ENCODE measurements at places on chromosomes 5 and 9.
A peak's percentile ranks its signal among the peaks of the same experiment; 100 is the strongest.

- H3K27ac ChIP-seq = no peak overlapping the region
- H3K4me1 ChIP-seq = peaks cover 6% of the 10 kb centered on the region
- H3K4me3 ChIP-seq = no peak overlapping the region
- peaks cover 30% of the 10 kb centered on the region for H3K27me3 ChIP-seq
- DNase-seq = no peak
Measured at GRCh38 chr9:121550041-121550440, 50.4 kb upstream of the GGTA1 start.

GRCh38 chr5:81779125-81779915 is 28.4 kb upstream of the SSBP2 start:
- H3K27ac ChIP-seq = peak overlapping the region; percentile 87
- peak overlapping the region; percentile 69 for H3K4me3 ChIP-seq
- H3K36me3 ChIP-seq = peaks cover 2% of the 10 kb centered on the region
- peaks cover 18% of the 10 kb centered on the region for H3K4me1 ChIP-seq
- no peaks in the 10 kb centered on the region for H3K27me3 ChIP-seq
- DNase-seq = peak; percentile 15

GRCh38 chr9:270657-271237 is 56.1 kb downstream of the DOCK8 start:
- DNase-seq = no peak
- H3K4me1 ChIP-seq = peaks cover 34% of the 10 kb centered on the region
- no peak overlapping the region for H3K4me3 ChIP-seq
- H3K36me3 ChIP-seq = peaks cover 10% of the 10 kb centered on the region
- H3K27me3 ChIP-seq = no peaks in the 10 kb centered on the region

- H3K27ac ChIP-seq = no peak overlapping the region
- no peak overlapping the region for H3K4me3 ChIP-seq
- no peaks in the 10 kb centered on the region for H3K36me3 ChIP-seq
- no peaks in the 10 kb centered on the region for H3K4me1 ChIP-seq
Measured at GRCh38 chr9:110414471-110414870, 76.8 kb upstream of the TXNDC8 start.

- peak overlapping the region; percentile 92 for H3K4me3 ChIP-seq
- no peak for DNase-seq
- H3K27me3 ChIP-seq = no peaks in the 10 kb centered on the region
- H3K36me3 ChIP-seq = peaks cover 34% of the 10 kb centered on the region
- H3K27ac ChIP-seq = peak overlapping the region; percentile 96
Measured at GRCh38 chr9:92324889-92325268, 271 bp downstream of the NOL8 start.

GRCh38 chr9:116100711-116101121 is 52.9 kb upstream of the PAPPA start:
- DNase-seq = no peak
- no peak overlapping the region for H3K4me3 ChIP-seq
- no peaks in the 10 kb centered on the region for H3K36me3 ChIP-seq
- no peaks in the 10 kb centered on the region for H3K27me3 ChIP-seq

DNA sequence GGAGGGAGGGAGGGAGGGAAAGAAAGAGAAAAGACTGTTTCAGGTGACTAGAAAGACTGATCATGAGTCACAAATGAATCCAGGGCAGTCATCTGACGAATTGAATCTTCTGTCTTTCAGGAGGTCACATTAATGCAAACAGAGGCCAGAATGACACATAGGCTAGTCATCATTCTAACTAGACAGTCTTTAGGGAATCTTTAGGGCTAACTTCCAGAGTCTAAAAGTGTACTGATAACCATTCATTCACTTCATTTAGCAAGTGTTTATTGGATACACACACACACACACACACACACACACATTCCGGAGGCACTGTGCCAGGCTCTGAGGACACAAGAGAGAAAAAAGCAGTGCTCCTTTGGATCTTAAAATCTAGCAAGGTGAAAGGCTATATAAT is 156.7 kb downstream of the EBF1 start:
- no peaks in the 10 kb centered on the region for H3K4me1 ChIP-seq
- no peaks in the 10 kb centered on the region for H3K36me3 ChIP-seq
- H3K27ac ChIP-seq = no peak overlapping the region
- peaks cover 66% of the 10 kb centered on the region for H3K27me3 ChIP-seq
- no peak overlapping the region for H3K4me3 ChIP-seq

DNA sequence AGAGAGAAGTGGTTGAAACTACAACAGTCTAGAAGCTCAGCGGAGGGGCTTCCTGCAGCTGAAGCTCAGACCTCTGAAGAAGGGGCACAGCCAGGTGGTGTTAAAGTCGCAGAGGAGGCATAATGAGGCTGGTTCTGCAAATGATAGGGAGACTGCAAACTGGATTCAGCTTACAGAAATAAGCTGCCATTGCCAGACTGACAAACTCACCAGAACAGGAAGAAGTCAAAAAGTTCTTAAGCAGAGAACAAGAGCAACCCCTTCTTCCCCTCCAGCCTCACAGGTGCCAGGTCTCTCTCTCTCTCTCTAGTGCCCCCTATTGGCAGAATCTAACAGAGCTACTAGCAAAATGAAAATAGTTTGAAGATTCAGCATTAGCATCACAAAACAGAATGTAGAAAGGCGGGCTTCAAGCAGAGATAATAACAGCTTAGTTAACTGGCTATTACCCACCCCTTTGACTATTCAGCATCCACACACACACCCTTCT is 76.7 kb downstream of the GRAMD2B start:
- H3K27me3 ChIP-seq = no peaks in the 10 kb centered on the region
- H3K4me3 ChIP-seq = no peak overlapping the region
- H3K4me1 ChIP-seq = no peaks in the 10 kb centered on the region
- no peak for DNase-seq

GRCh38 chr9:98256756-98257155 is 1.3 kb upstream of the TBC1D2 start:
- H3K27ac ChIP-seq = peak overlapping the region; percentile 97
- DNase-seq = no peak
- no peaks in the 10 kb centered on the region for H3K27me3 ChIP-seq
- H3K4me1 ChIP-seq = peaks cover 32% of the 10 kb centered on the region

Data from central memory CD8-positive, alpha-beta T cell (primary cell).